ENCODE measurements at places on chromosomes 7 and 10.

- DNase-seq = no peak
Observed at GRCh38 chr10:96639899-96640298, 53.1 kb upstream of the TM9SF3 start.

GRCh38 chr7:135012229-135012628, 25.9 kb downstream of the AGBL3 start:
- DNase-seq = no peak

DNA sequence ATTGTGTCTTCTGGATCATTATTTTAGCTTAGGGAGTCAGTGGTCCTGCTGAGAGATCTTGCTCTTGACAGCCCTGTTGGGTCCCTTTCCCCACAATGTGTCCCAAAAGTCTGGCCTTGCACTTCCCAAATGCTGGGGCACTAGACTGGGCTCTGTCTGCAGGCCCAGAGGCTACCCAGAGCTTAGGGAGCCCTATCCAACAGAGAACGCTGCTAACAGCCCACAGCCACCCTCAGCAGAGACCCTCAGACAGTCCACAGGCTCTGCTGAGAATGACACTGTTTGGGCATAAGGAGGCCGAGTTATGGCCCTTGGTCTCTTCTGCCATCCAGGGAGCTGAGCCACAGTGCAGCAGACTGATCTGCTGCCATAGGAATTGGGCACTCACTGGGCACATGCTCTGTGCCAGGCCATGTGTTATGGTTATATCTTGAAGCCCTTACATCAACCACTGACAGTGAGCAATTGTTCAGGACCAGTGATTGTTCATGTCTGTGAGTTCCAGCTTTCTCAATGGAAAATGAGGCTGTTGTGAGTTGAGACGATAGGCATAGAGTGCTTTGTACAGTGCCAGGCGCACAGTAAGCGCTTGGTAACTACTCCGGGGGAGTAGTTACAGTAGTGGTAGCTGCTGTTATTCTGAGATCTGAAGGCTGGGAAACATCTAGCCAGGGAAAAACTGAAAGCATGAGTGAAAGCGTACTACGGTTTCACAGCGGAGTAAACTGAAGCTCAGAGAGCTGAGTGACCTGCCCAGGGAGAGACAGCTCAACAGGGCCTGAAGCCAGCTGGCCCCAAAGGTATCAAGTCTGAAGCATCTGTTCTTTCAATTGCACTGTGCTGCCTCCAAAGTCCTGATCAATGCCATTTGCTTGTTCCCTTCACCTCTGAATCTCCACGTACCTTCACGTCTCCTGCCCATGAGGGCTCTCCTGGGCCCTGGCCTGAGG, 77.6 kb upstream of the PRLHR start:
- no peak for DNase-seq

- no peak for DNase-seq
Observed at GRCh38 chr10:65898055-65898454, 1027.8 kb upstream of the LRRTM3 start.

DNA sequence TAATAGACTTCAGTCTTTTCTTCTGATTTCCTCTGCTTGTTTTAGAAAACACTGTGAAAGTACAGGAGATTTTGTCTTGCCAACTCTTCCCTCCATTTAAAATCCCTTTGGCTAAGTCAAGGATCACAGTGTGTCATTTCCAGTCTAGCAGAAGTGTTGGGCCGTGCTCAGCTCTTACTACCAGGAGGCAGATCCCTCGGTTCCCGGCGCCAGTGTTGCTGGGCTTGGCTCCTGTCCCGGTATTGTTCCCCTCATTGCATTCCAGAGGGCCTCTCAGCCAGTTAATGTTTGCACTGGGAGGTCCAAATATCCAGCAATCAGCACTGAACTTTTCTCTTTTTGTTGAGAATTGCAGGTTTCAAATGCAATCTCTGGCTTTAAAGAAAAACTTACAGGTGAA, 612.1 kb upstream of the MGMT start:
- peak; percentile 54 for DNase-seq

DNA sequence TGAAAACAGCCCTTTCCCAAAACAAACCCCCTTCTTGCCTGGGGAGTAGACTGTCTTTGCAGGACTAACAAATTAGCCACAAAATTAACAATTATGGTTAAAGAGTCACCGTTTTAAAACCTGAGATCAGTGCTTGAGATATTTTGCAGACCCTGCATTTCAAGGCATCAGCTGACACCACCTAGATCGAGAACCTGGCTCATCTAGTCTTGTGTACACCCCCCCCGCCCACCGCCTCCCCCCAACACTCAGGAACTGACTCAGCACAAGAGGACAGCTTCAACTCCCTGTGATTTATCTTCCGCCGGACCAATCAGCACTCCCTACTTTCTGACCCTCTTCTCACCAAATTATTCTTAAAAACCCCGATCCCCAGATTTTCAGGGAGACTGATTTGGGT, 737.1 kb downstream of the PHTF2 start:
- no peak for DNase-seq

DNA sequence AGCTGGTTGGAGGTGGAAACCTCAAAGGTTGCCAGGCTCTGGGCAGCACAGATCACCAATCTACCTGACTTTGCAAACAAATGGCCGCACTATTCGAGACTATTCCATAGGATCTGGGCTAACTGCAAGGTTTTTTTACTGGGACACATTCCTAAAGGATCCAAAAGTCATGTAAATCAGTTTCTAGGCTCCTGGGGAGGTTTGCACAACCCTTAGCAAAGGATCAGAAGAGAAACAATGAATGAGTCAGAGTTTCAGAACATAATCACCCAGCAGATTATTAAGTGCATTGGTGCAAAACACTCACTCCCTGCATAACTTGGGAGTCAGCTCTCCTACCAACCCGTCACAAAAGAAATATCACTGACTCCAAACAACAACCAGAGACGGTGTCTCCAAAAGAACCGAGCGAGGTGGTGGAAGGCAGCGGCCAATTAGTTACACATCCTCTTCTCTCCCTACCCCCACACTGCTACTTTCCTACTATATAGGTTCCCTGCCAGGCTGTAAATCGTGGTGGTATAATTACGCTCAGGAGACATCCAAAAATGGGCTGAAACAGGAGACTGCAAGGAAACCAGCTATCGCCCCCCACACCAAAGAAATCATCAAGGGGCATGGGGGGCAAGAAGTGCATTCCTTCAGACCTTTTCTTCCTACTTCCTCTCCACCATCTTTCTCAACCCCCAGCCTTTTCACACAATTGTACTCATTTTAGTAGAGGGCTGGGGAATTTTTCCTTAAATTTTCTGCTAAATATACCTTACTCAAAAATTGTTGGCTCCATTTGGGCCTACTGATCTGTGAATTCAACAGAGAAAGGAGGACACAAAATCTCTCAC, 3.2 kb downstream of the UBE2H start:
- peak; percentile 70 for DNase-seq

- no peak for DNase-seq
Observed at GRCh38 chr7:18461785-18462467, 33.6 kb upstream of the HDAC9 start.

- DNase-seq = no peak
Observed at GRCh38 chr7:155401231-155401630, 56.7 kb upstream of the EN2 start.

DNA sequence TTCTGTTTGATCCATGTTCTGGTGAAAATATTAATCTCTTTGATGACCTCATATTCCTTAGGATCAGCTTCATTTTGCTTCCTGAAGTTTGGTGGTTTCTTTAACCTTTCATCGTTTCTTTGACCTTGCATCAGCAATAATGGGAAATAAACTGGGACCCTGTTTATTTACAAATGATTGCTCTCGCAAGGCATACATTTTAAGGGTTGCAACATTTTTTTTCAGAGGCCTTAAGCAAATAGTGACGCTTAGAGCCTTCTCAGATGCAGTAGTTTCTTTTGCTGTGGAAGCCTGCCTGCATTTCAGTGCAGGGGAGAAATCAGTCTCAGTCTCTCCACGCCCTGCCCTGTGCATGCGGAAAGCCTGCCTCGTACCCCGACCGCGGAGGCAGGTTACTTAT, 139.1 kb upstream of the NPS start:
- no peak for DNase-seq

GRCh38 chr7:137948083-137948844, 53.6 kb downstream of the CREB3L2 start:
- no peak for DNase-seq

- DNase-seq = no peak
Observed at GRCh38 chr10:99921948-99922347, 87.8 kb downstream of the DNMBP start.

DNA sequence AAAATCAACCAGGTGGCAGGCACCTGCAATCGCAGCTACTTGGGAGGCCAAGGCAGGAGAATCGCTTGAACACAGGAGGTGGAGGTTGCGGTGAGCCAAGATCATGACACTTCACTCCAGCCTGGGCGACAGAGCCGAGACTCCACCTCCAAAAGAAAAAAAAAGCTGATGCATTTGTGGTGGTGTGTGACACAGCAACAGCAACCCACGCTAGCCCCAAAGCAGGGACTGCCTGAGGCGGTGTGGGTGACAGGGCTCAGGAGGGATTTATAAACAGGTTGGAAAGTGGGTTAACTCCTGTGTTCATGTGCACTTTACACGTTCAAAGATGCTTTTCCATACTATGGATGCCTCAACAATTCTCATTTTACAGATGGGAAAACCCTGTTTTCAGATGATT, 395.9 kb upstream of the PODXL start:
- DNase-seq = no peak

DNA sequence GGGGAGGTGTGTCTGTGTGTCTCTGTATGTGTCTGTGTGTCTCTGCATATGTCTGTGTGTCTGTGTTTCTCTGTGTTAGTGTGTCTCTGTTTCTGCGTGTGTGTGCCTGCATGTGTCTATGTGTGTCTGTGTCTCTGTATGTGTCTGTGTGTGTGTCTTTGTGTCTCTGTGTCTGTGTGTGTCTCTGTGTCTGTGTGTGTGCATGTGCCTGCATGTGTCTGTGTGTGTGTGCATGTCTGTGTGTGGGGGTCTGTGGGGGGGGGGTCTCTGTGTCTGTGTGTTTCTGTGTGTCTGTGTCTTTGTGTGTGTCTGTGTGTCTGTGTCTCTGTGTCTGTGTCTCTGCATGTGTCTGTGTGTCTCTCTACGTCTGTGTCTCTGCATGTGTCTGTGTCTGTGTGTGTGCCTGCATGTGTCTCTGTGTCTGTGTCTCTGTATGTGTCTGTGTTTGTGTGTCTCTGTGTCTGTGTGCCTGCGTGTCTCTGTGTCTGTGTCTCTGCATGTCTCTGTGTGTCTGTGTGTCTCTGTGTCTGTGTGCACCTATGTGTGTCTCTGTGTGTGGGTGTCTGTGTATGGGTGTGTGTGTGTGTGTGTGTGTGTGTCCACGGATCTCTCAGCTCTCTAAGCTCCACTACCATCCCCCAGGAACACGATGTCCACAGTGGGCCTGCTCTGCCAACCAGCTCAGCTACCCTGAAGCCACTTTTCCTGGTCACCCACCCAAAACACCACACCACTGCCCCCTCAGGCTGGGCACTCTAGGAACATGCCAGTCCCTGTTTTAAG, 41.7 kb downstream of the RASGEF1A start:
- no peak for DNase-seq

DNA sequence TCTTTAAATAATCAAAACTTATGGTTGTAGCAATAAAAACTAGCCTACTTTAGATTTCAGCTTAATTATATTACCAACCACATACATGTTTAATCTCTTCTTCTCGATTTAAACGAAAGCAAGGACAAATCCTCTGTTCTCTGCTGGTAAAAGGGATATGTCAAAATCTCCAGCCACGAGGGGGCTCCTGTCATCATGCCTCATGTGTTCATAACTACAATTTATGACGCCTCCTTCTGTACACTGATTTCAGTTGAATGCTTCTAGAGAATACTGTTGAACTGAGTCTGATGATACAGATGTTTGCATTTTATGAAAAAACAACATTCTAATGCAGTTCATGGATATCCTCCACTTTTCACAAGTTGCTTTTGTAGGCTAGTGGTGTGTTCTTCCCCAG, 220.0 kb upstream of the DPP6 start:
- no peak for DNase-seq

Data from stromal cell of bone marrow (primary cell).